ENCODE measurements at places on chromosomes 5 and 9.

GRCh38 chr9:121556580-121556979 lies 56.9 kb upstream of the GGTA1 start:
- no peak for DNase-seq

DNA sequence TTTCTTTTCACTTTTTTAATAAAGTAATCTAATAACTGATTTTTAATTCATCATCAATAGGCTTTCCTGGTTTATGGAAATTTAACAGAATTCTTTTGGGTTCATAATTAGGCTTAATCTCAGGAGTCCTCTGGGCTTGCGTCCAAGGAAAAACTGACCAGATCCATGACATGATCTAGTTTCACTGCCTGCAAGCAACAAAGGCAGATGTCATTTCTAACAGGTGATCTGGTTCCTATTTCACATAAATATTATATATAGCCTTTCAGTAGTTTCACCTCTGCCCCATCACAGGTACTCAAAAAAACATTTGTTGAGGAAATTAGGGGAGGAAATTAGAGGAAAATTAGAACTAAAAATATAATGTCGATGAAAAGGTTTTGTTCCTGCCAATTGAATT lies 126.4 kb downstream of the FBXL17 start:
- no peak for DNase-seq

GRCh38 chr5:51433052-51433710 lies 49.9 kb downstream of the ISL1 start:
- no peak for DNase-seq

DNA sequence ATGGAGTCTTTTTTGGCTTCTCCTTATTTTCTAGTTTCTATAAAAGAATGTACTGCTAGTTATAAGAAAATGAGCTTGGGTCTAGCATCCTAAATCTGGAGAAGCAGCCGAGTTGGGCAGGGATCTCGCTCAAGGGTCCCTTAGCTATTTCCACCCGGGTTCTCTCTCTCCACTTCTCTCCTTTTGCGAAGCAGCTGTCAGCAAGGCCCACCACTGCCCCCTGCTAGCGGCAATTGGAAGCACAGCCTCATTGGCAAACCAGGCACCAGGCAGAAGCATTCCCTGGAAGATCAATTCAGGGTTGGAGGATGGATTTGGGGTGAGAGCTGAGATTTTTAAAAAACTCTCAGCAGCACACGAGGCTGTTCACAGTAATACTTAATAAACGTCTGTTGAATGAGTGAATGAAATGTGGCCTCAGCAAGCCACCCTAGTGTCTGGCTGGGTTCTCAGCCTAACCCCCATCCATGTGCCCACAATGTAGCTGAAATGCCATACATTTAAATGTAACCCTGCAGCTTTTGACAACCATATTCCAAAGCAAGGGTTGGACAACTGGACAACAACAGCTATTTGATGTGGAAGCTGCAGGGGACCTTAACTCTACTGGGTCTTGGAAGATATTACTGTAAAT lies 34.6 kb upstream of the TNIP1 start:
- peak; percentile 76 for DNase-seq
